ENCODE measurements at places on chromosomes 7 and 10.
A peak's percentile ranks its signal among the peaks of the same experiment; 100 is the strongest.

DNA sequence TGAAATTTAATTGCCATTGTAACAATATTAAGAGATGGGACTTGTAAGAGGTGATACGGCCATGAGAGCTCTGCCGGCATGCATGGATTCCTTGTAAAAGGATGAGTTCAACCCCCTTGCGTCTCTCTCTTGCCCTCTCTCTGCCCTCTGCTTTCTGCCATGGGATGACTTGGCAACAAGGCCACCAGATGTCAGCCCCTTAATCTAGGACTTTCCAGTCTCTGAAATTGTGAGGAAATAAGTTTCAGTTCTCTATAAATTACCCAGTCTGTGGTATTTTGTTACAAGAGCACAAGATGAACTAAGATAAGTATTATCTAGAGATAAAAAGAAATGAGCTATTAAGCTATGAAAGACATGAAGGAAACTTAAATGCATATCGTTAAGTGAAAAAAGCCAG lies 145.7 kb upstream of the AHR start:
- DNase-seq = no peak

DNA sequence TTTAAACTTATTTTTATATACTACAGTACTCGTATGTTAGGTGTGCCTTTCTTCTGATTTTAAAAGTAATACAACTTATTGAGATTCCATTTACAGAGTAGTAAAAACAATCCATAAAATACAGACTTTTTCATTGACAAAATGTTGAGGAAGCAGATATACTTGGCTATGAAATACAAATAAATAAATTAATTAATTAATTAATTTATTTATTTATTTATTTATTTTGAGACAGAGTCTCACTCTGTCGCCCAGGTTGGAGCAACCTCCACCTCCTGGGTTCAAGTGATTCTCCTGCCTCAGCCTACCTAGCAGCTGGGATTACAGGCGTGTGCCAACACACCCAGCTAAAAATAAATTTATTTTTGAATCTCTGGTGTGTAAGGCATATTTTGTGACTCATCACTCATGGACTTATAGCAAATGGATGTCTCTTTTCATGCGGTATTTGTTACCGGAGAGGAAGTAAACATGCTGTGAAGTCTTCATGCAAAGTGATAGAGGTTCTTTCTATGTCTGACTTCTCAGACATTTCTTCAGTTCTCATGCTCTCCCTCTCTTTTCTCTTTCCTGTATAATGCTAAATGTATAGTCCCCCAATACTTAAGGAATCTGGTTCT lies 20.2 kb upstream of the SRPK2 start:
- no peak for DNase-seq

DNA sequence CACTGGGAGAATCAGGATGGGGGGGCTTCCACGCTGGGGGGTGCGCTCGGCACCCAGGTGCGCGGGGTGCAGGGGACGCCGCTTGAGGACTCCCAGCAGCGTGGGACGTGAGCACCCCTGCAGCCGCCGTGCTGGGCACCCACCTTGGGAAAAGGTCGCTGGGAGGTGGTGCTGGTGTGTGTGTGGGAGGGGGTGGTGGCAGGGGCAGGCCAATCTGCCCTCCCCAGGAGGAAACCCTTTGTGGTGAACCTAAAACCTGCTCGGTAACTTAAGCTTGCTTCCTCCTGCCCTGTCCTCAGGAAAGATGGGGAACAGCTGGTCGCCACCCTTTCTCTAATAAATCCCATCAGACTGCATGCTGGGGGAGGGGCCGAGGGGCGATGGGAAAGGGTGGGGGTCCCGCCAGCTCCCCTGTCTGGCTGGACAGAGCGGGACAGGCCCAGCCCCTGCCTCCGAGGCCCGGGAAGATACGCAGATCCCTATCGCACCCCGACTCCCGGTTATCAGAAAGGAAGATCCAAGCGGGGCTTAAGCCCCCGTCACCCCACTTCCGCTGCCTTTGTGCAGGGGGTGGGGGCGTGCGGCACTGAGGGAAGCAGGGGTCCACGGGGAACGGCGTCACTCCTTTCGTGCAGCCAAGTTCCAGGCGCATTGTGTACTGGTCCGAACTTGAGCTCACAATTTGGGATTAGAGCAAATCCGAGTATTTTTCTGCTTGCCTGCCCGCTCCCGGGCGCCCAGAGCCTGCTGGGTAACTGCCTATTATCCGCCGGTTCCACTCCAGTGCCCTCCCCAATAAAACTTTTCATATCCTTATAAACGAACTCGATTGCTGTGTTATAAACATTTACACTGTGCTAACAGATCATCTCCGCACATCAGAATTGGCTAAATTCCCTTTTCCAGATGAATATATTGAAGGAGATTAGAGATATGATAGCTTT lies 64.6 kb downstream of the UNCX start:
- peak; percentile 61 for DNase-seq

DNA sequence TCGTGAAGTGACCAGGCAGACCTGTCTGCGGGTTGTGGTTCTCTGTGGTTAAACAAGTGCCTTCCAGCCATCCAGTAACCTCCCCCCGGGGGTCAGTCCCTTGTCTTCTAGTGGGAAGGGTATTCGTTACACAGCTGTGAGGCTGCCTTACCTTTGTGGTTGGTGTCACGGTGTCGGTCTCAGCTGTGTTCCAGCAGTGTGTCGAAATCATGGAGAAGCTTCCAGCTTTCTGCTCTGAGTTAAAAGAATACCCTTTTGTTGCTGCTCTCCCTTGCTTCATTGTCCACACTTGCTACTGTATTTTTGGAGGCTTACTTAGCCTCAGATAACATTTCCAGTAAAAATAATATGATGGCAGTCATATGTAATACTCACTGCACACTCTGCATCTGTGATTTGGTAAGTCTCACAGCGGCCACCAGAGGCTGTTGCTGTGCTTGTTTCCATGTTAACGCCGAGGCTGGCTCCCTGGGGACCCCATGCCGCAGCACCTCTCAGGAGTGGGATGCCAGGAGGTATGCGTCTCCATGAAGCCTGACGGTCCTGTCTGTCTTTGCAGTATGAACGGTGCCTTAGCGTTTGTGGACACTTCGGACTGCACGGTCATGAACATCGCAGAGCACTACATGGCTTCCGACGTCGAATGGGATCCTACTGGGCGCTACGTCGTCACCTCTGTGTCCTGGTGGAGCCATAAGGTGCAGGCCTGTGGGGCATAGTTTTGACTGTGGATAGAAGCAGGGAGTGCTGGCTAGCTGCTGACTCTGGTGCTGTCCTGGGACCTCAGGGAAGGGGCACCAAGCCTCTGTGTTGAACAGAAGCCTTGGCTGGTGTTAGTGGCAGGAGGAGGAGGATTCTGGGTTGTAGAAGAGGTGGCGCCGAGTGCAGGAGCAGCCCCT lies 20.5 kb downstream of the EIF3B start:
- no peak for DNase-seq

GRCh38 chr10:117360994-117361667 lies 14.1 kb downstream of the PDZD8 start:
- DNase-seq = no peak

GRCh38 chr10:119871881-119872609 lies 598 bp downstream of the MCMBP start:
- no peak for DNase-seq
